ENCODE measurements at places on chromosomes 3 and 15.

DNA sequence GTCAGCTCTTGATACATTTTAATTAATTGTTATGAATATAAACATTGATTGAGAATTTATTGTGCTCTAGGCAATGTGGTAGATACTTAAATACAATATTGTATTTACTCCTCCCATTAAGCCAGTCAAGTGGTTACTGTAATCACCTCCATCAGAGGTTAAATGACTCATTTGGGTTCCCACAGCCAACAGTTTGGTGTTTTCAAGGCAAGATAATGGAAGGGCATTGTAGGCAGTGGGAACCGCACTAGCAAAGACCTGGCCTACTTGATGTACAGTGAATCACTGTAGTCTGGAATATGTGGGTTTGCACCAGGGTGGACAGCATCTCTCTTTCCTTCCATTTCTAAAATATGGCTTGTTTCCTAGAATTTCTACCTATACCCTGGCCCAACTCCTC lies 127.4 kb downstream of the EDEM1 start:
- DNase-seq, result no peak

DNA sequence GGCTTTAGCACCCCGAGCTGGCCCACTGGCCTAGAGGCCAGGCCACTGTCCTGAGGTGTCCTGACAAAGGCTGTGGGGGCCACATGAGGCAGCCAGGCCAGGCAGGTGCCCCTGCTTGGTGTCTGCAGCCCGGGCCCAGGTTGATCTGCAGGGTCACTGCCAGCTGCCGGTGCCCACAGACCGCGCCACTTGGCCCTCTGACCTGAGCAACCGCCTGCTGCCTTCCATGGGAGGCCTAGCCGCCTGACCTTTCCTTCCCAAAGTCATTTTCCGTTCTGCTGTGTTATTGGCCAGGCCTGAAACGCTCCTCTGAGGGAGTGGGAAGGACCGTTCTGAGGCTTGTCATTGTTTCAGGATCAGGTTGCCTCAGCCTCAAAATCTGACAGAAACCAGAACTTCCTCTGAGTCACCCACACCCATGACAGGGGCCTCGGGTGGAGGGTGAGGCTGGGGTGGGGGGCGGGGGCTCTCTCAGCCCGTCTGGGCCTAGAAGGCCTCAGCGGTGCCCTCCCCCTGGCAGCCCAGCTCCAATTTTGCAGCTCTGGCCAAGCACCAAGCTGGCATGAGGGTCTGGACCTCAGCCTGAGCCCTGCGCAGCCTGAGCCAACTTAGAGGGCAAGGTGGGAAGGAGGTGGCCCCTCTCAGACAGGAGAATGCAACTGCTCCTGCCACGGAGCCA lies 140.7 kb upstream of the MEF2A start:
- DNase-seq, result no peak

GRCh38 chr3:31766669-31767068 lies 214.4 kb downstream of the OSBPL10 start:
- no peak for DNase-seq

- DNase-seq, result no peak
These were observed 557.1 kb upstream of the CBLB start for GRCh38 chr3:106425916-106426315.

GRCh38 chr15:44738340-44738984 lies 2.1 kb downstream of the TRIM69 start:
- DNase-seq, result no peak

DNA sequence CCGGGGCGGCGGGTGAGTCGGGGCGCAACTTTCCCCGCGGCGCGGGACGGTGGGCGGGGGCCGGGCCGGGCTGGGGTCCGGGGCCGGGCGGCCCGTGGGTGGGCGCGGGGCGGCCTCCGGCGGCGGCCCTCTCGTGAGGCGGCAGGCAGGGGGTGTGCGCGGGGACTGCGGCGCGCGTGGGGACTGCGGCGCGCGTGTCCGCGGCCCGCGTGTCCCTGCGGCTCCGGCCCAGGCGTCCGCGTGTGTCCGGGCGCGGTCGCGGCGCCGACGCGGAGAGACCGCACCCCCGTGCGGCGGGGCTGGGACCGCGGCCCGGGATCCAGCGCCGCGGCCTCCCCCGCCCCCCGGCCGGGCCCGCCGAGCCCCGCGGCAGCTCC lies 349 bp downstream of the PLXNA1 start:
- no peak for DNase-seq

- DNase-seq, result peak; percentile 36
These were observed 206.9 kb upstream of the BHLHE40 start for GRCh38 chr3:4772171-4772804.

- DNase-seq, result peak; percentile 37
These were observed 20.4 kb downstream of the FAH start for GRCh38 chr15:80173022-80173759.

DNA sequence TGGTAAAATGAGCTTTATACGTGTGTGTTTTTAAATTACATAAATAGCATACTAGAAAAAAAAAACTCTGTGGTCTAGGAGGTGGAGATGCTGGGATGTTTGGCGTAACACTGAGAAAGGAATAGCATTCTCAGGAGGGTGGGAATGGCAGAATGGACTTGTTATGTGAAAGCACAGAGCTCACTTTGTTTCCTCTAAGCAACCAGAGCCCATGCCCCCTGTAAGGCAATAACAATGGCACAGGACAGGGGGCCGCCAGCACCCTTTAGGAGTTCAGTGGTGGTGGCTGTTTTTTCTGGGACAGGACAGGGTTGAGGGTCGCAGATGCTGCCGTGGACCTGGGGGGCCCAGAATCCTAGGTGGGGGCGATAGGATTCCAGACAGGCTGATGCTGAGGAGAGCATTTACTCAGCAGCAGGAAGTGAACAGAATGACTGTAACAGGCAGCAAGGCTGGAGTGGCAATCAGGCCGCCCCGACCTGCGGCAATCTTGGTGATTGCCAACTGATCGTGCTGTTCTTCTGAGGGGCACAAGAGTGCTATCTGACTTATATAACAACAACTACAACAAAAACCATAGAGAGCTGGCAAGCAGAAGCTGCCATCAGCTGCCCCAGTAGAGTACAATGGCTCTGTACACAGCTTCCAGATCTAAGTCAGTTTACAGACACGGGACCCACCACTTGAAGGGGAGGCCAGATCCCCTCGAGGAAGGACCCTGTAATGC lies 160.4 kb downstream of the UACA start:
- DNase-seq, result no peak

DNA sequence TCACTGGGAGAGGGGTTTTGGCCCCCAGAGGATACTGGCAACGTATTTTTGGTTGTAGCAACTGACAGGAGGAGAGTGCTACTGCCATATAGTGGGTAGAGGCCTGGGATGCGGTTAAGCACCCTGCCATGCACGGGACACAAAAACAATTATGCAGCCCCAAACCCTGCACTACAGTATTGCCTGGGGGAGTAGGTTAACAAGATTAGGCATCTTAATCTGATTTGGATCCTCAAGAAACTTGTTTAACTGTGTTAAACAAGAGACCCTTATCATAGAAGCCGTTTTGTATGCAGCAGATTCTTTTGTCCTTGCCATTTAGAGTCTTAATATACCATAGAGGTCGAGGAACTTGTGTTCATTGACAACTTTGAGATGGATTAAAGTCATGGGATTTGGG lies 3.4 kb downstream of the PHLDB2 start:
- DNase-seq, result no peak

DNA sequence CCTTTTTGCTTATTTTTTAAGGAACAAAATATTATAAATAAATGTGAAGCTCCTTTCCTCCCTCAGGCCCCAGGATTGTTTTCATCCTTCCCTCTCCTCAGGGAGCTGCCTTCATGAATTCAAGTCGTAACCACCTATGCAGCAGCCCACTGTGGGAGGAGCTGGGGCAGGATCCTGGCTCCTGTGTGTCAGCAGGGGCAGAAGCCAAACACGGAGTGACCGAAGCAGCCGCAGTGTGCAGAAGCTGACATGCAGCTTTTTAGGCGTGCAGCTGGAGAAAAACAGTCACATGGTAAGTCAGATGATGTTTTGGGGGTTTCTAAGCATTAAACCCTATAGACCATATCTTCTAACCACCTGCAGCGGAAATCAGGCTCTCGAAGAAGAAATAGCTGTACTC lies 231.3 kb downstream of the OCA2 start:
- DNase-seq, result peak; percentile 3

DNA sequence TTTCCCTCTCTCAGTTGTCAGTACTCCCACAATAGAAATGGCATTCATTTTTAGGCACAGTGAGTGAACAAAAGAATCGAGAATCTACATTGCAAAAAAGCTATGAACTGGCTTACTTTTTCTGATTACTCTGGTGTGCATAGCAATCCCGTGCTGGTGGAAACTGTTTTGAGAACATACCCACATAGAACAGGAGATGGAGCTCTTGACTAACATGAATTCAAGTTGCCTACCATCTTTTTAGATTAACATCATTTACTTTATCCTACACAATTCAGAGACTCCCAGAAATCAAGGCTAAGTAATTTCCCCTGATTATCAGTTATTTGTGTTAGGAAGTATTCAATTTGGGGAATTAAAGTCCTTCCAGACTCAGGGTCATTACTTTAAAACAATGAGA lies 326.6 kb downstream of the ARPP21 start:
- peak; percentile 32 for DNase-seq

- no peak for DNase-seq
These were observed 58.5 kb downstream of the STARD5 start for GRCh38 chr15:81265256-81265943.

- no peak for DNase-seq
These were observed 23.0 kb upstream of the MUC20 start for GRCh38 chr3:195697582-195698324.

- DNase-seq, result no peak
These were observed 14.3 kb downstream of the PLA2G4B start for GRCh38 chr15:41852736-41853590.

DNA sequence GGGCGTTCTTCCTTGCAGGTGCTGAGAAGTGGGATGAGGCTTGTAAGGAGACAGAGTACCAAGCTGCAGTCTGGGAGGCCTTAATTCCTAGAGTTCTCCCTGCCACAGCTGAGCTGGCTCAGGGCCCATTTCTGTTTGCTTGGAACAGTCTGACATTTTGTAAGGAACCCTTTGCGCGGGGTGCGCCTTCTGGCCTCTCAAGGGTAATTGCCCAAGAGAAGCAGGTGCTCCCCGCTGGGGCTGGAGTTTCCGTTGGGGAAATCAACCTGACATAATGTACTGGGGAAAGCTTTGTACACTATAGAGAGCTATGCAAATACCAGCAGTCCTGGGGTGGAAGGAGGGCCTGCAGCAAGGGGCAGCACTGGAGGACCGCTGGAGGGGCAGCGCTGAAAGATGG lies 83.6 kb downstream of the HMG20A start:
- no peak for DNase-seq

DNA sequence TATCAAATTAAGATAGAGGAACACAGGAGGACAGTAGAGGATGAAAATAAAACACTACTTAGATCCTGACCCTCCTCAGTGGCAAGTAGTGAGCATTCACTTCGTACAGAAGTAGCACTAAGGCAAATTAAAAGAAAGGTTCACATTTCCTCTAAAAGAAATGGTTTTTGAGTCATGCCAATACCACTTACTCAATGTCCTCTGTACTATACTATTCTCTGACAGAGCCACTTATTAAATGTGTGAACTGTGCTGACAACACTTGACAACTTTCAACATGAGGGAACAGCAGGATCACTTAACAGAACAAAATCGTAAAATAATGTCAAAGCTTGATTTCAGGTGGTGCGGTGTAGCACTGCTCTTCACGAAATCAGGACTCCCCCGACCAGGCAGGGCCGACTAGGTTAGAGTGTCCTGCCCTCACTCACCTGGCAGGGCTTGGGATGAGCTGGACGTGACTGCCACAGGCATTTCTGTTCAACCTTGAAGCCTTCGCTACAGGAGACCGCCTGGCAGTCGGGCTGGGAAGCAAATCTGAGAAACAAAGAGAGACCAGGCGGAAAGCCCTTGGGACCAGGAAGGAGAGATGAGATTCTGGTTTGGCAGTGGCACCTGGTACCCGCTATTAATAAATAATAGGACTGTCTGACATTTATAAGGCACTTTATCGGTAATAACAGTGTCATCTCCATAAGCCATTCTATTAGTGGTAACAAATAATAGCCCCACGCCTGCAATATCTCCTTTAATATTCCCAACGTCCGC lies 611 bp upstream of the SLC27A2 start:
- DNase-seq, result no peak

DNA sequence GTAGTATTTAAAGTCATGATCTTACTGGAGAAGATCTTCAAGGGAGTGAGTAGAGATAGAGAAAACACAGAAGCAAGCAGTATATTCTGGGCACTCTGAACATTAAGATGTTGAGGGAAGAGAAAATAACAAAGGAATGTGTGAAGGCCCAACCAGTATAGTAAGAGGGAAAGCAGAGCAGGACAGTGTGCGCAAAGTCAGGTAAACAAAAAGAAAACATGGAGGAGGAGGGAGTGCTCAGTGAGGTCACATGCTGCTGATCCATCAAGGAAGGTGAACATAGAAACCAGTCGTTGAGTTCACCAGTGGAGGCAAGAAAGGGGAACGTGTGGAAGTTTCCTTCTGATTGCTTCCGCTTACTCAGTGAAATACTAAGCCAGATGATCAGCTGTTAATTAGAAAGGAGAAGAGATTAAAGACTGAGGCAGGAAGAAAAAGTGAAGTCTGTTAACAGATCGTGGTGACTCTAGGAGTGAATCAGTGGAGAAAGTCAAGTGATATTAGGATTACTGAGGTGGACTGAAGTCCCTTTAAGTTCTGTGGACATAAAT lies 47.2 kb downstream of the OPA1 start:
- DNase-seq, result no peak

DNA sequence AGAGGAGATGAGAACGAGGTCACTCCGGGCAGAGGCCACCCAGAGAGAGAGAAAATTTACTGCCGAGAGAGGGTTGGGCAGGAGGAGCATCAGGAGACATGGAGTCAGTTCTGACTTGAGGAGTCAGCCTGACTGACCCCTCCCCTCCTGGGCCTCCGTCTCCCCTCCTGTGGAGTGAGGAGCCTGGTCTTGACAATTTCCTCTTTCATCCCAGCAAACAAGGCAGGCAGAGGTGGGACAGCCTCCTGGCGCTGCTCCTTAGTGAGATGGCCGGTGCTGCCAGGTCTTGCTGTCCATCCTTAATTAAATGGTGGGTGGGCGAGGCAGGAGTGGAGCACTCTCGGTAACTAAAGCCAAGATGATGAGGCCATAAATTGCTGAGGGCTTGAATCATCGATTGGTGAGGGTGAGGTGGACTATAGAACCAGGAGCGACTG lies 60.6 kb downstream of the CYP11A1 start:
- DNase-seq, result no peak

DNA sequence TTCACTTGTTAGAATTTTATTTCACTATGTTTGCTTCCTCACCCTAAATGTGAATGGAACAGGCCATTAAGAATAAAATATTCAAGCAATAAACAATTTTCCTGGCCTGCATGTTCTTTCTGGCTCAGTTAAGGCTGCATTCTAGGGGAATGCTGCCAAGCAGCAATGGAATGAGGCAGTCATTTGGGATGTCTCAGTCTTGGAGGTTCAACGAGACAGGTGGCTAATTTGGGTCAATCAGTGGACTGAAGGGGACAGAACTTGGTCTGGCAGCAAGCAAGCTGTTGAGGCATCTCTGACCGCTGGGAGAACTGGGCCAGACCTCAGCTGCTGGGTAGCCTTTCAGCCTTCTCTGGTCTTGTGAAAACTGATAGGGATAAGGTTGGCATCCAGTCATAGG lies 241.6 kb downstream of the NLGN1 start:
- peak; percentile 11 for DNase-seq

- no peak for DNase-seq
These were observed 89.4 kb upstream of the HES1 start for GRCh38 chr3:194046531-194046930.

- DNase-seq, result no peak
These were observed 1.4 kb upstream of the COL8A1 start for GRCh38 chr3:99637016-99637367.

GRCh38 chr3:9911863-9912262 lies 5.0 kb upstream of the IL17RC start:
- no peak for DNase-seq

Measured in hindlimb muscle (tissue), 1 donor.